ENCODE measurements at places on chromosomes 16 and 17.
A peak's percentile ranks its signal among the peaks of the same experiment; 100 is the strongest.

DNA sequence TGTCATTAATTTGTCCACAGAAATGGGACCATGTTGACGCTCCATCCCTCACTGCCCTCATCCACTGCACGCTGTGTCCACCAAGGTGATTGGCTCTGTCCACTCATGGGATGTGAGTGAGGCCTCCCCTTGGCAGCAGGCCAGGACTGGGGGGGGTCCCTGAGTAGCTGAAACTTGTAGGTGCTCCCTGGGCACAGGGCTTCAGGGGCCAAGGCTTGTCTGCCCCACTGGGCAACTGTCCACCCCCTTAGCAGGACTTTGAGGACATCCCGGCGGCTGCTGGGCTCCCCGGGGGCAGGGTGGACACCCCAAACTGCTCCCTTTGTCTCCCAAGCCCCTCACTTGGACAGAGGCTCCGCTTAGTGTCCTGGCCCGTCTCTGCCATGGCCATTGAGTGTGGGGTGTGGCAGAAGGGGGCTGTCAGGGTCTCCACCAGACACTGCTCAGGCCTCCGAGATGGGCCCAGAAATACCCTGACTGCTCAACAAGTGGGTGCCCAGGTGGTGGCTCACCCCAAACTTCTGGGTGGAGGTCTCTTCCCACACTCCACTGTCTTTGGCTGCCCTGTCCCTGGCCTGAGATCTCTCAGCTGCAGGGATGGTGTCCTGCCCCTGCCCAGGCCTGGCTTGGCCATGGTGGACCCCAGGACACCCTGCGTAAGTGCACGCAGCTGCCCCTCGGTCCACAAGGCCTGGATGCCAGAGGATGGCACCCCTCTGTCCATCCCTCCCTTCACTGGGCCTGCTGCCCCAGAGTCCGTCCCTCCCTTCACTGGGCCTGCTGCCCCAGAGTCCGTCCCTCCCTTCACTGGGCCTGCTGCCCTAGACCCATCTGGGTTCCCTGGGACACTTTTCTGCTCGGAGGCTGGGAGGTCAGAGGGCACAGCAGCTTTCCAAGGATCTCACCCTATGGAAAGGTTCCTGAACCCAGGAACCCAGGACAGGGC, 2.9 kb upstream of the RAB40C start:
- no peak for DNase-seq

DNA sequence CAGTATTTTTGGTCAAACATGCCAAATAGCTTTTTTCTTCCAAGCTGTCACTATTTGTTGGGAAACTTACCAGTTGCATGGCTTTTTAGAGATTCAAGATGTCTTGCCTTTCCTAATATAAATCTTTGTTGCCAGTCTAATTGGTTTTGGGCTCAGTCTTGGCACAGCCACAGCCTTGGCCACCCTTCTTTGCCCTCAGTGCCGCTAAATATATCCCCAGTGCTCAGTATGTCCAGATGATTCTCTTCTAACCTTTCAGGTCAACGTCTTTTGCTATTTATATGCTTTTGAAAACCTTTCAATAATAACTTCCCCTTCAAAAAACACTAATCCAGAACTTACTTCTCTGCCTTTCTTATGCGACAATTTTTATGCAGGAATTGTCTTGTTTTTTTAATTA, 483.1 kb upstream of the ZFHX3 start:
- DNase-seq, result no peak

DNA sequence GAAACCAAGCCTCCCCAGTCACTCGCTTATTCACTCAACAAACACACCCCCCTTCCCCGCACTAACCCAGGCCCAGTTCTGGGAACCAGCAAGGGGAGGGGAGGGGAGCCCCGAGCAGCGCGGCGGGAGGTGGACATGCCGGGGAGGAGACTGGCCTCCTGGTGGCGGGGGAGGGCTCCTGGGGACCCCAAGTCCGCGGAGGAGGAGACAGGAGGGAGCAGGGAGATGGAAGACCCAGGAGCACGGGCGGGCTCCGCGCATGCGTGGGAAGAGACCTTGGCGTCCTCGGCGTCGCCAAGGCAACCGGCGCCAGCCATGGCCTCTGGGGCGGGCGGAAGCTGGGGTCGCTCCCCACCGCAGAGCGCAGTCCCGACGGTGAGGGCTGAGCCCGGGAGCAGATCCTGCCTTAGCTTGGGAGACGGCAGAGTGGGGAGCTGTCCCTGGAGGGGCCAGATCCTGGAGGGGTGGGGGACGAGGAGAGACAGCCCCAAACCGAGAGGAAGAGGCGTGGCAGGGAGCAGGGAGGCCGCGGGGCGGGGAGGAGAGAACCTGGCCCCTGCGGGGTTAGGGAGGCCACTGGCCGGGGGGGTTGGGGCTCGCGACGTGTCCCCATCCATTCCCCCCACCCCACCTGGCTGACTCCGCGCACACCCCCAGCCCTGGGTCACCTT, at the start of gene PRR29:
Gene PRR29, plus strand, starts transcription at position 302 of the 671 bp plus-strand sequence. Its CDS starts 14 bp downstream, at position 316.
- DNase-seq, result peak; percentile 24

- DNase-seq, result no peak
These were observed 2.8 kb downstream of the DRC3 start for GRCh38 chr17:17975436-17975835.

DNA sequence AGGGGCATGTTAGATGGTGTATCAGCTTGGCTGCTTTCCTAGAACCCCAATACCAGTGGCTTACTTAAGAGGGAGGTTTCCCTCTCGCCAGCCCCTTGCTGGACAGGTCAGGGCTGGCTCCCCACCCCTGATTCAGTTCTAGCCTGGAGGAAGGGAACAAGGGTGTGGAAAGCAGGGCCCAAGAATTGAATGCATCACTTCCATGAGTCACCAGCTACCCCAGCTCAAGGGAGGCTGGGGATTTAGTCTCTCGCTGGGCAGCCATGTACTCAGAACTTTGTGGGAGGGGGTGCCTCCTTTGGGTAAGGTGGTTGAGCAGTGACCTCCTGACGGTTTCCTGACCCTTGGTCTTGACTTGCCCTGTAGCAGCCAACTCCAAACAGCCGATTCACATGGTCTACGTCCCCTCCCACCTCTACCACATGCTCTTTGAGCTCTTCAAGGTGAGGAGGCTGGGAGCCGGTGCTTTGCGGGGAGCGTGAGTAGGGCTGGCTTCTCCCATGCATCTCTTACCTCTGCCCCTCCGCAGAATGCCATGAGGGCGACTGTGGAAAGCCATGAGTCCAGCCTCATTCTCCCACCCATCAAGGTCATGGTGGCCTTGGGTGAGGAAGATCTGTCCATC, 12.8 kb downstream of the PDK2 start:
- no peak for DNase-seq

GRCh38 chr16:20306401-20306800, 20.9 kb downstream of the GP2 start:
- DNase-seq, result no peak

DNA sequence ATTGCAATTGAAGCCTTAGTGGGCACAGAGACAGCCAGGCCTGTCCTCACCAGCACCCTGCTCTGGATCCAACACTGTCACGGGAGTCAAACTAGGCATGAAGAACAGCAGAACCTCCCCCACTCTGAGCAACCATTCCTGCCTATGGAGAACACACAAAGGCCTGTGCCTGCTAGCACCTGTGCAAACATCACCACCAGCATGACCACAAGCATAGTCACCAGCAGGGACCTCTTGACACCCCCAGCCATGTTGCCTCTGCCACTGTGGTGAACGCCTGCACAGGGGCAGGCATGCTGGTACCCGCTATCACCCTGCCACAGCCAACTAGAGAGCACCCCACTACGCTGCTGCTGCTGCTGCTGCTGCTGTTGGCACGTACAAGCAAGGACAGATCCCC, 51.7 kb downstream of the CMC2 start:
- DNase-seq, result no peak

DNA sequence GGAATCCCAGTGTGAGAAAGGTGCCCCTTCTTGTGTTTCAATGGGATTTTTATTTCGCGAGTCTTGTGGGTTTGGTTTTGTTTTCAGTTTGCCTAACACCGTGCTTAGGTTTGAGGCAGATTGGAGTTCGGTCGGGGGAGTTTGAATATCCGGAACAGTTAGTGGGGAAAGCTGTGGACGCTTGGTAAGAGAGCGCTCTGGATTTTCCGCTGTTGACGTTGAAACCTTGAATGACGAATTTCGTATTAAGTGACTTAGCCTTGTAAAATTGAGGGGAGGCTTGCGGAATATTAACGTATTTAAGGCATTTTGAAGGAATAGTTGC, 567 bp downstream of the UBB start:
- no peak for DNase-seq

- no peak for DNase-seq
These were observed 46.8 kb downstream of the BRIP1 start for GRCh38 chr17:61816538-61816937.

DNA sequence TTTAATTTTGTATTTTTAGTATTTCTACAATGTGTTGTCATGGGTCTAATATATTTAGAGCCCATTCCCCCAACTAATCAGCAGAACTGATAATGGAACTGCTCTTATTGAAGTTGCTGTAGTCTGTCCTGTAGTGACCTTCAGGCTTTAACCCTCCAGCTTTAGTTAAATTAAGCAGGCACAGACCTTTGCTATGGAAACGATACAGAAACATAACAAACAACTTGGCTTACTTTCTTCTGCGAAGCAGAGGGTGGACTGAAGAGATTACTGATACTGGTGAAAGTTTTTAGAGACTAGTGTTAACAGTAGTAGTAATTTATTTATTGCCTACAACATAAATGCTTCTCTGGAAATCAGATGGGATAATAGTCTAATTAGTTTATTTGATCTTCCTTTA, 61.4 kb downstream of the NFATC3 start:
- no peak for DNase-seq

- no peak for DNase-seq
These were observed 13.2 kb downstream of the TMEM238L start for GRCh38 chr17:10790491-10791401.

- DNase-seq, result no peak
These were observed 284.4 kb upstream of the FOXF1 start for GRCh38 chr16:86225905-86226371.

GRCh38 chr17:52106638-52107261, 51.8 kb downstream of the CA10 start:
- DNase-seq, result peak; percentile 18

DNA sequence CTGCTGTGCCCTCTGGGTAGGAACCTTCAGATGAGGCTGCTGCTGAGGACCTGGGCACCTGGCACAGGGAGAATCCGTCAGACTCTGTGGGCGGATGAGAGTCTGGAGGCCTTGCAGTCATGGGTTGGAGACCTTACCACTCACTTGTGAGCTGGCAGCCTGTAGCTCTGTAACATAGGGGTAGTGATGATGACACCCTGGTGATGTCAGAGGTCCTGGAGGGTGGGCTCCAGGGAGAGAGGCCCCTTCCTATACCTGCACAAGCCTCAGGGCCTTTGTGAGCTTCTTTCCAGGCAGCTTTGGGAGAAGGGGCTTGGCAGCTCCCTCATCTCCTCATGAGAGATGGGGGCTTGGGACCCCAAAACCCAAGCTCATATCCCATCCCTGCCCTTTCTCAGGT, 1.6 kb downstream of the MIEF2 start:
- DNase-seq, result no peak

Measured in fibroblast of skin of left quadriceps (primary cell).